T47D (cell line): ENCODE measurements at places on chromosomes 1 and 21.

GRCh38 chr21:26892151-26892550 lies 46.9 kb upstream of the ADAMTS1 start:
- DNase-seq: no peak

GRCh38 chr1:116560704-116561490 lies 9.9 kb downstream of the CD58 start:
- DNase-seq: no peak

- no peak for DNase-seq
Observed at GRCh38 chr1:162625679-162626078, 6.6 kb upstream of the DDR2 start.

DNA sequence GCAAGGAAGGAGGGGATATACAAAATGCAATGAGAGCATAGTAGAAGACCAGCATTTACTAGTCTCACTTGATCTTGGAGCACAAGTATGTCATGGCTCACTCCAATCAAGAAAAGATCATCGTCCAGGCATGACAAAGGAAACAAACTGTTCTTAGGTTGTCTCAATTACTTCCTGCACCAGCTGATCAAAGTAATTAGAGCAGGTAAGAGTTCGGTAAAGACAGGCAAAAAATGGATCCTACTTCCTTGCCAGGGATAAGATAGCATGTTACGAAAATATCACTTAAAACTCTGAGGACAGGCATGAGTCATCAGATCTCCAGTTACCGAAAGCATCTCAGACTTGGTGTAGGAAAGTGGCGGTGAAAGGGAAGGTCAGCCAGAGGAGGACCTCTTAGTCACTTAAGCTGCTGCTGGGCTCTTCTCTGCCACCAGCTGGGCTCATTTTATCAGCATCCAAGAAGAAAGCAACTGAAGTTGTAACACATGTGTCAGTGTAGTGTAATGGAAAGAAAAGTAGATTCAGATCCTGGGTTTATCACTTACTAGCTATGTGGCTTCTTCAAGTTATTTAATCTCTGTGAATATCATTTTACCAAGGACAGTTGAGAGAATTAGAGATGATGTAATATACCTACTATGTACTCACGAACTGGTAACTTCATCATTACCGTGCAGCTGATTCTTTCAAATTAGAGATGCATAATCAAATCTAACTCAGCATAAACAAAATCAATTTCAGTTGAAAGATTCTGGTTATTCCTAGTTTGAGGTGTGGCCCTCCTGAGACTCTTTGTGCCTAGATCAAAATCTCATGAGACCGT lies 46.8 kb downstream of the XCL1 start:
- DNase-seq: no peak

- no peak for DNase-seq
Observed at GRCh38 chr1:12095452-12096263, 32.6 kb downstream of the TNFRSF8 start.

DNA sequence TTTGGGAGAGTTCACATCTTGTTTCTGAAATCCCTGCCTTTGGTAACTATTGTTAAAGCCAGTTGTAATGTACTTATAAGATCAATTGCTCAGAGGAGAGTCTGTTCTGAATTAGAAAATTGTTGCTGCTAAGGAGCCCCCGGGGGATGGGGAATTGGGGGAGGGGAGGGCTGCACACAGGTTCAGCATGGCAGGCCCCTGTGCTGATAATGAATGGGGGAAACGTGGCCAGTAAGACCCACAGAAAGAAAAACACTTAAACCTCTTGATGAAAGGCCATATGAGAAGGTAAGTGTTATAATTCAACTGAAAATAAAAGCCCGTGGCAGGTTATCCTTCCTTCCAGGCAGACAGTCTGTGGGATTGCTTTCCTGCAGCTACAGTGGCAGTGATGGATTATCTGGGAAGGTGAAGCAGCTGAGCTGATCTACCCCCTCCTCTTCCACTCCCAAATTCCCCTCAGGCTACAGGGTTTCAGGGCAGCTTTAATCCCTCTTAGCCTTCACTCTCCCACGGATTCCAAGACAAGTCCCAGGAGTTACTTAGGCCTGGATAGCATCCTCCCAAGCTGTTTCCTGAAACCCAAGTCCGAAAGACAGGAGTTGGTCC lies 398.8 kb downstream of the TBX15 start:
- DNase-seq: no peak

GRCh38 chr1:205346956-205347574 lies 9.7 kb downstream of the KLHDC8A start:
- no peak for DNase-seq
